ENCODE measurements at places on chromosomes 4 and X.

- DNase-seq, result peak; percentile 75
Measured at GRCh38 chrX:53093748-53094581, at the start of gene KANTR. Gene KANTR (plus strand): TSS chrX:53094142. CDS start chrX:53124273, 30,131 bp downstream.

DNA sequence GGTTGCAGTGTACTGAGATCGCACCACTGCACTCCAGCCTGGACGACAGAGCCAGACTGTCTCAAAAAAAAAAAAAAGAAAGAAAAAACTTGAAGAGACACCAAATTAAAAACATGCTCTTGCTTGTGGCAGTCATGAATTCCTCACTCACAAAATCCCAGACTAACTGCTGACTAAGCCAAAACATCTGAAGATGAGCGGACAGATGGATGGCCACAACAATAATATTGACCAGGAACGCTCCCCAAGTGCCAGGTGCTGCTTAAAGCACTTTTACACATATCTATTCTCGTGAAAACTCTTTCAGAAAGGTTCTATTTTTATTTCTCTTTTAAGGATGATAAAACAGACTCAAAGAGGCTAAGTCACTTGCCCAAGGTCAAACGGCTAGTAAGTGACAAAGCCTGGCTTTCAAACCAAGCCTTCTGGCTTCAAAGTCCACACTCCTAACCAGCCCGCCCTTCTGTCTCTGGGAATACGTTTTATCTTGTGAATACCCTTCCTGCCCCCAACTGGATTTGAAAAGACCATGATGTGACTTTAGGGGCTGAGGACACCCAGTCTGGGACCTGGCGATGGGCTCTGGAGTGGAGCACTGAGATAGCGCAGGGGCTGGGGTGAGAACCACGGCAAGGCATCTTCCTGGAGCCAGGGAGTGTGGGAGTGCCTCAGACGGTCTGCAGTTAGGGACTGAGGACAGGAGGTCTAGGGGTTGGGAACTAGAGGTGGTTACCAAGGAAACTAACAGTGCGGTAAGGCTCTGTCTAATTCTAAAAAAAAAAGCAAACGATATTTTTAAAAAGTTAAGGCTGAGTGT is 9.5 kb upstream of the CXCR3 start:
- no peak for DNase-seq

- DNase-seq, result no peak
Measured at GRCh38 chrX:129654652-129655546, at the start of gene APLN. Gene APLN (minus strand): TSS chrX:129654956. CDS start chrX:129654630, 326 bp downstream.

DNA sequence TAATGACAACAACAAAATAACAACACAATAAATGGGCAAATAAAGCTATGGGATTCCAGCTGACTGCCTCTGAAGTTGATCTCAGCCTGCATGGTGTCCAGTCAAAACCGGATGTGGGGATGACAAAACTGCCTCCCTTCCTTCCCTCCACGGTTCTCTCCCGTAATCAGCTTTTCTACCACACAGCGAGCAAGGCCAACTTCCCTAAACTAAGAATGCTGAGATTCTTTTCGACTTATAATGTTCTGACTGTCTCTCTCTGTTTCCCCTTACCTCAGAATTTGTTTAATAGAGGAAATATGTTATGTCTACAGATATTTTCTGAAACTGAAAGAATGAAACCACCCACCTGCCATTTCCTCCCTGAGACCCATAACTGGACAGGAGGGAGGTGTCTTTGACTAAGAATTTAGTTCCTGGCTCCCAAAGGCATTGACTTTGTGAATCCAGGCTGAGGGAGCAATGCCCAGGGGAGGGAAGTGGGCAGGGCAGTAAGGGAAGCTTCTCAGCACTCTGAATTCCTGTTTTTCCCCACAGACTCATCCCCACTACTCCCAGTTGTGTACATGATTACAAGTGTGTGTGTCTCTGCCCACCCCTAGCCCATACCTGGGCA is 1.0 kb upstream of the TLR1 start:
- peak; percentile 27 for DNase-seq

DNA sequence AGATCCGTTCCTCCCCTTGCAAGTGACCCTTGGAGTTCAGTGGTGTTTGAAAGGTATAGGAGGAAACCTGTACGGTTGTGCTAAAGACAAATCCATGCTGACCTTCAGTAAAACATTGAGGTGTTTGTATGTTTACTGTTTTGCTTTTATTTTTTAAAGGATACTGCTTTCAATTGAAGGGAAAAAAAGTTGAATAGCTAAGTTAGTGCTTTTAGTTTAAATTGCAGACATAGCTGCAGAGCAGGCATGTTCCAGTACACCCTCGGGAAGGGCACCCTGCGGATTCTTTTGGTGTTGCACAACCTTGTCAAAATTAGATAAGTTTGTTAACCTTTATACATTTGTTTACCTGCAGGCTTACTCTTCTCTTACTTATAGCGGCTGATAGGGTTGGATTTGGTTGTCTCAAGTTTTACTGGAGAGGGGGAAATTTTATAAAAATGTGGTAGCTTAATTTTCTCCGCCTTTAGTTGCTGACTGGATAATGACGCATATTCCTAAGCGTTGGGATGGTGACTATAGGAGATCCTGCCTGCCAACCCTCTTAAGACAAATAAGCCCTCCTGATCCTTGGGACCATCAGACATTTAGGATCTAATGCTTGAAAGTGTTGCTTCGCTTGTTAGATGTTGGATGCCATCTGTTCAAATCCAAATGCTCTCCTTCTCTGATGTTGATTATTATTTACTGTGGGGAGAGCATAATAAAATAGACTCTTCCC is 2.0 kb downstream of the RAPGEF2 start:
- DNase-seq, result no peak

GRCh38 chr4:62709618-62710252 is 1509.6 kb downstream of the ADGRL3 start:
- peak; percentile 9 for DNase-seq

- DNase-seq, result no peak
Measured at GRCh38 chr4:149823769-149824221, 8.2 kb upstream of the IQCM start.

DNA sequence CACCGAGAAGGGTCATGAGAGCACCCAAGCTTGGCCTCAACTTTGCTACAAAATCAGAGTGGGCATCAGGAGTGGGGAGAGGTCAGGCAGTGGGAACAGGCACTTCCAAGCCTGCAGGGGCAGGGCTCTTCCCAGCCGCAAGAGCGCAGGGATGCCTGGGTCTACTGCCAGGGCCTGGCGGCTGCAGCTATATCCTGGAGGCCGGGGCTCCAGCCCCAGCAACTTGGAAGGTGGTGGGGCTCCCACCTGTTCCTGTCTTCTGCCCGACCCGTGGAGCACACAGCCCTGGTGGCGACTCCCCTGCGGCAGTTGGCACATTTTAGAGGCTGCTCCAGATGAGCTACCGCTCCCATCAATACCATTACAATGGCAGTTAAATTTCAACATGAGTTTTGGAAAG is 607.0 kb downstream of the TRAM1L1 start:
- DNase-seq, result no peak

- DNase-seq, result no peak
Measured at GRCh38 chr4:133759428-133759827, 442.2 kb downstream of the PABPC4L start.

GRCh38 chr4:142065086-142065647 is 428.8 kb downstream of the IL15 start:
- no peak for DNase-seq

- DNase-seq, result no peak
Measured at GRCh38 chr4:150209140-150209829, 131.0 kb downstream of the DCLK2 start.

DNA sequence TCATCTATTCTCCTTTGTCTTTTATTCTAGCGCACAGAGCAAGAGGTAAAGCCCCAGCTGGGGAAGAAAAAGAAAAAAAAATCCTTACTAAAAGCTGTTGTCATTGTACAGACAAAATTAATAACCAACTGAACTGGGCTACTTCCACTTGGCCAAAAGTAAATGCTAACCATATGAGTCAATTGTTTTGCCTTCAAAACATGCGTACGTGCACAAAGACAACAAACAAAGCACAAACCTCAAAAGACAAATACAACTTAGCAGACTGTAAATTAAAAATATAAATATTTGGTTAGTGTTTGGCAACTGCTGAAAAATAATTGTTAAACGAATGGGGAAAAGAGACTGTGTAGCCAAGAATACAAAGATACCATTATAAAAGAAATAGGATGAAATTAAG is 5.9 kb downstream of the EDA2R start:
- DNase-seq, result no peak

- no peak for DNase-seq
Measured at GRCh38 chrX:67105758-67106116, 438.1 kb upstream of the AR start.

- no peak for DNase-seq
Measured at GRCh38 chrX:121433289-121433688, 385.9 kb downstream of the GLUD2 start.

GRCh38 chrX:154732421-154733065 is 18.3 kb downstream of the GAB3 start:
- peak; percentile 30 for DNase-seq

DNA sequence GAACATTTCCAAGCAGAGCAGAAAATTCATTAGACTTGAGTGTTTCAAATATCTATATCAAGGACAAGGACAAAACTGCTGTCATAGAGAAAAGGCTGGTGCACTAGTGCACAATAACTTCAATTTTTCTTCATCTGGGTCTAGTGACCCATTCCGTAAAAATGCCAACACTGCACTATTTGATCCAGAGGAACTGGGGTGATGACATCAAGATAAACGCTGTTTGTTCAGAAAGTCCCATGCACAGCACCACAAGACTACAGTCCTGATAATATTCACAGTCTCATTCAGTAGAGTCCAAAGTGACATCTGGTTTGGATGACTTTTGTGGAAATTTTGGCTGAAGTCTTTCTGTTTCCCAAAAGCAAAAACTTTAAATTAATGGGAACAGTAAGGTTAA is 303.5 kb upstream of the GALNT7 start:
- DNase-seq, result no peak

GRCh38 chr4:152074088-152074437 is 313.3 kb upstream of the GATB start:
- no peak for DNase-seq

DNA sequence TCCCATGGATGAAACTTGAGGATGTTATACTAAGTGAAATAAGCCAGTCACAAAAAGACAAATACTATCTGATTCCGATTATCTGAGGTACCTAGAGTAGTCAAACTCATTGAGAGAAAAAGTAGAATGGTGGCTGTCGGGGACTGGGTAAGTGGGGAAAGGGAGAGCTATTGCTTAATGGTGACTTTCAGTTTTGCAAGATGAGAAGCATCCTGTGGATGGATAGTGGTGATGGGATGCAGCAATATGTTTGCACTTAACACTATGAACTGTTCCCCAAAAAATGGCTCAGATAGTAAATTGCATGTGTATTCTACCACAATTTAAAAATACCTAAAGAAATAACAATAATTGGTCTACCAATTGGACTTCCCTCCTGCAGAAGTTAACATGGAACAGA is 181.5 kb downstream of the SHROOM3 start:
- DNase-seq, result no peak

DNA sequence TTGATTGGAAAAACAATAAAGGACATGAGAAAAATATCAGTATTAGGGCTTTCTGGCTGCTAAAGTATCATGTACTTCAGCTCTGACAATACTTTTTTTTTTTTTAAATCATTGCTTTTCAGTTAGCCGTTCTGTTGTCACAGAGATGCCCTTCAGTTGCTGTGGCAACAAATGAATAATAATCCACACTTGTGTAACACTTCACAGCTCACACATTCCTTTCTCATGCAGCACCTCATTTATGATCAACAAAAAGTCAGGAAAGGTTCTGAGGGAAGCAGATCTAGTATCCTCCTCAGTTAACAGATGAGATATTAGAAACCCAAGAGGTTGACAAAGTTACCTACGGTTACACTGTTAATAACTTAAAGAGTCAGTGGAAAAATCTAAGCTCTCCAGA is 444.2 kb upstream of the SLIT2 start:
- no peak for DNase-seq

DNA sequence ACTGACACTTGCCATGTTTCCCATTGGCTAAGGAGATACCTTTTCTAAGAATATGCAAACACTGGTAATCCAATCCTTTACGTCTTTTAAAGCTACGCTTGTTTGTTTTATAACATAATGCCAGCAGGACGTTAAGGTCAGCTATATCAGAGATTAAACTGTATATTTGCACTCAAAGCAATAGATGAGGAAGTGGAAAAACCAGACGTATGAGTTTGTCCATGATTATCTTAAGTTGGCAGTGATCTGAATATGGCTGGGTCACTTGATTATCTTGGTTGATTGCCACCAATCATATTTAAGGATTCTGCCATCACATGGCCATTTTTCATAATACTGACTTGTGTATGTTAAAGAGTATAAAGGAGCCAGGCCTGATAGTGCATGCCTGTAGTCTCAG is 19.4 kb downstream of the TMSB4X start:
- no peak for DNase-seq

DNA sequence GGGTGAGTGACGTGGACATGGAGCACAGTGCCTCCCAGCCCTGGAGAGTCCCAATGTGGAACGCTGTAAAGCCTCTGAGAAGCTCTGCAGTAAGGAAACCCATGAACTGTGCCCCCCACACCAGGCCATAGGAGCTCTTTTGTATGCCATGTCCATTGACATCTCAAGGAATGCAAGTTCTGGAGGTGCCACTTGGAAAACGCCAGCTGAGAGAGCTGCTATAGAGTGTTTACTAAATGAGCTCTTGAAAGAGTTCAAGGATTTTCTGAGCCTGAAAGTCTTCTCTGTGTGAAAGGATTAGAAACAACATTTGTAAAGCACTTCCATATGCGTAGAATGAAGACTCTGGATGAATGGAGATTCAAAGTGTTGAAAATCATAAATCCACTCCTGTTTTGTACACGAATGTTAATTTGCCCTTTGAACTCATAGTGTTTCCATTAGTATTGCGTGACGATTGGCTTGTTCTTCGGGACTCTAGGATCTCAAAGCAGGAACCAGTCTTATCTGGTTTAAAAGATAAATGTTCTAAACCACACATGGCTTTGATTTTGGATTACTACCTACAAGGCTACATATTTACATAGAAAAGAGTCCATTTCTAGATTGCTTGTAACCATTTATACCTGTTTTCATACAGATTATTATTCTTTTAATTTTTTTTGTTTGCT is 41.8 kb upstream of the STOX2 start:
- DNase-seq, result no peak

DNA sequence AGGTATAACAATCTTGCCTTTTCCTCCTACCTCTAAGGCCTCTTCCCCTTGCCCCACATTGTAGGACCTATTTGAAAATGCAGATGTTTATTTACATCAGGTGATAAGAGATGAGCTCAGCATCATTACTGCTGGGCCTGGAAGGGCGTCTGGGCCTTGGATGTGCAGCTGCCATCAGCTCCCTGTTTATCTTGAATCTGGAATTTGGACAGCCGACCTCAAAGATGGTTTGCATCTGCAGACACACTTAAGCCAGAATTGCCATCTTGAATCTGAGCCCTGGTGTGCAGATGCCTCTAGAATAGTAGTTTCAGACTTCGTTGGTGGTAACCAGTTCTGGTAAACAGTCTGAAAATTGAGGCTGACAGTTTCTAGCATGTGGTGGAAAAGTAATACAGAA is 59.0 kb downstream of the FAM193A start:
- no peak for DNase-seq

- DNase-seq, result no peak
Measured at GRCh38 chr4:58739275-58739674, 1629.1 kb upstream of the IGFBP7 start.

- DNase-seq, result no peak
Measured at GRCh38 chr4:164481306-164482091, 272.4 kb upstream of the SMIM31 start.

GRCh38 chr4:38281371-38282071 is 321.3 kb downstream of the PTTG2 start:
- DNase-seq, result no peak

Measured in KG1 (cell line).